Activated CD8-positive, alpha-beta memory T cell treated with anti-CD3 and anti-CD28 coated beads for 24 hours (primary cell): ENCODE measurements at places on chromosomes 5 and 9.

DNA sequence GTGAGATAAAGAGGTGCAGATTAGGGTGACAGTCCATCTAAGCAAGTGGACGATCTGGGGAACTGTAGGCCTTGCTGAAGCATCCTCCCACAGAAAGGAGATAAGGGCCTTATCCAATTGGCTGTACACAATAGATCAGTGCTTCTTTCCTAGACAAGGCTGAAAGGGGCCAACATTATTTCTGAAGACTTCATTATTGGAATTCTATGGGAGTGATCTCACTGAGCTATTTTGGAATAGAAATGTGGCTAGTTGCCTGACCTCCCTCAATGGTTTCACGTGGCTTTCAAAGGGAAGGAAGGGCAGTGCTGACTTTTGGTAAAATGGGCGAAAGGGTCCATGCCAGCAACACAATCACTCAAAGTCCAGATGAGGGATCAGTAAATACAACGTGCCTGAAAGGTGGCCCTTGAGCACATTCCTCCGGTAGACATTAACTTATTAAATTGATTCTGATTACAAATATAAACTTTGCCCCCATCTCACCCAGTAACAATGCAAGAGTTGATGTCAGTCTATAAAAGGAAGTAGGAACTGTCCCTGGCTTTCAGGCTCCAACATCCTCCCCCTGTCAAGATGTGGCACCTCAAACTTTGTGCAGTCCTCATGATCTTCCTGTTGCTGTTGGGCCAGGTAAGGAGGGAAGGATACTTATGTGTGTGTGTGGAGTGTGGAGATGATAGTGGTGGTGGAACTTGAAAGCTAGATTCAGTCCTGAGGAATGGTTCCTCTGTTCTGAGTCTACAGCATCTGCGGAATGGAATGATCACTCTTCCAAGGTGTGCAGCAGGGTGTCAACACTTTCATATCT, at the start of gene LEAP2:
TSS of gene LEAP2 (plus strand) at position 550 of the 811 bp plus-strand sequence. CDS start at position 577, 27 bp downstream.
- DNase-seq, result no peak

DNA sequence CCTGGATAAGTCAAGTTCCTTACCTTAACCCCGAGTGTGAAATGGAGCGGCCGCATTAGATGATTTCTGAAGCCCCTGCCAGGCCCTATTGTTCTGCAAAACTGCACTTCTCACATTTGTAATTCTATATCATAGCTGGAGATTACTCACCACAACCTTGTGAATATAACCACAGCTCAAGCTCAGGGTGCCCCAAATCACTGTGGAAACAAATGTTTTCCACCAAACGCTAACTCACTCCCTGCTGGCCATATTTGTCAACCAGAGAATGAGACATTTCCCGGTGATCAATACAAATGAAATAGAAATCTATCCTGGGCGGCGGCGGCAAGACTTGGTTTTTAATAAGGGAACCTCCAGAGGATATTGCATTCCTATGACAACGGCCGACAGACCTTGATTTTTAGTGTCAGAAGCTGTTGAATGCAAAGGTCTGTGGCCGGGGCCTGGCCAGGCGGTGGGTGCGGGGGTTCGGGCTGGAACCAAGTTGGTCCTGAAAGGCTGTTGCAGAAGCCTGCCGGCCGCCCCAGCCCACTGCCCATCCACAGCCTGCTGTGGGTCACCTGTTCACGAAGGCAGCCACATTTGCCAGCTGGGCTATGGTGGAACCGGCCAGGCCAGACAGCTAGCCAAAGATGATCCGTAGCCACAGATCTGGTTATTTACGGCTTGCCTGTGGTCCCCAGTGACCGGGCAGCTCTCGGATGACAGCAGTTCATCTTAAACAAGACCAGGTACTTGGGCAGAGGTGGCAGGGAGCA, 93.9 kb upstream of the LMX1B start:
- DNase-seq, result no peak

DNA sequence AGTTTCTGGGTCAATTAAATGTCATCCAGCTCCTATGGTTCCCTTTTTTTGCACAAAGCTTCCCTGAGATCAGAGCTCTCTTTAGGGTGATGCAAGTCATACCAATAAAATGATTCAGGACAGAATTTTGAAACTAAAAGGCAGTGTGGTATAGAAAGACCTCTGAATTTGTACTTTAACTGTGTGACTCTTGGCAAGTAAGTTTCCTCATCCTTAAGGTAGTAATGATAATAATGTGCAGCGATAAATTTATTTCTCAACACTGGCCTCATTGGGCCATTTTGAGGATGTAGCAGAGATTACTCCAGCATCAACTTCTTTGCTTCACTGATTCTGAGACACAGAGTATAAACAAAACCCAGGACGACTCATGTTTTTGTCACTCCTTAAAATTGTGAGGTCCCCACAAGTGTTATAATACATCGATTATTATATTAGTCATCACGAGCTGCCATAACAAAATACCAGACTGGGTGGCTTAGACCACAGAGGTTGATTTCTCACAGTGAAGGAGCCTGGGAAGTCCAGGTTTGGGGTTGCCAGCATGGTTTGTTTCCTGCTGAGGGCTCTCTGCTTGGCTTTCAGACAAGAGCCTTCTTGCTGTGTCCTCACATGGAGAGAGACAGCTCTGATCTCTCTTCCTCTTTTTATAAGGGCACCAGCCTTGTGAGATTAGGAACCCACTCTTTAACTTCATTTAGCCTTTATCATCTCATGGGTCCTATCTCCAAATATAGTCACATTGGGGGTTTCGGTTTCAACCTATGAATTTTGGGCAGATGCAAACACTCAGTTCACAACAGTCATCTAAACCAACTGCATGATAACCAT, 293.0 kb downstream of the ZNF608 start:
- DNase-seq, result no peak

GRCh38 chr5:19200251-19200650, 787.7 kb downstream of the CDH18 start:
- DNase-seq, result no peak

GRCh38 chr9:89426384-89426961, 71.4 kb downstream of the SEMA4D start:
- peak; percentile 84 for DNase-seq

- DNase-seq, result no peak
Observed at GRCh38 chr5:25489834-25490538, 845.2 kb upstream of the CDH10 start.

- DNase-seq, result no peak
Observed at GRCh38 chr5:172606156-172606785, 34.8 kb upstream of the NEURL1B start.

DNA sequence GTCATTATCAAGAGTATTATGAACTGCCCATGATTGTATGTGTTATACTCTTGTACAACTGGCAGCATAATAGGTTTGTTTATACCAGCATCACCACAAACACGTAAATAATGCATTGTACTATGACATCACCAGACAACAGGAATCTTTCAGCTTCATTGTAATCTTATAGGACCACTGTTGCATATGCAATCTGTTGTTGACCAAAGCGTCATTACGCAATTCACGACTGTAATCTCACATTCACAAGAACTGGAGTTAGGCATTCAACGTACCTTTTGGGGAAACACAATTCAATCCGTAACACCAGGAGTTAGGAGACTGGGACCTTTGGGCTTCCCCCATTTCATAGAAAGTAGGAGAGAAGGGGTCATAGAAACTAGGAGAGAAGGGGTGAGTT, 20.4 kb upstream of the ARSI start:
- no peak for DNase-seq

GRCh38 chr5:66839636-66840185, 243.5 kb downstream of the MAST4 start:
- no peak for DNase-seq

DNA sequence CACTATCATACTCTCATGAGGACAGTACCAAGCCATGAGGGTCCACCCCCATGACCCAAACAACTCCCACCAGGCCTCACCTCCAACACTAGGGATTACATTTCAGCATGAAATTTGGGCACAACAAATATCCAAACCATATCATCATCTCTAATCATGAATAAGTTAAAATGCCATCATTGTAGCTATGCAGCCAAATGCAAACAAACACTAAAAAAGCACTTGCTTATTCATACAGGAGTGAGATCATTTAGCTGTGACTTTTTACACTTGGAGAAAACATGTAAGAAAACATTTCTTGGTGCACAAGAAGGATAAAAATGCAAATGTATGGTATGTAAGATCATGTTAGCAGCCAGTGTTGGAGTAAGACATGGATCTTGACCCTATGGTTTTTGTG, 24.2 kb downstream of the BAAT start:
- no peak for DNase-seq

DNA sequence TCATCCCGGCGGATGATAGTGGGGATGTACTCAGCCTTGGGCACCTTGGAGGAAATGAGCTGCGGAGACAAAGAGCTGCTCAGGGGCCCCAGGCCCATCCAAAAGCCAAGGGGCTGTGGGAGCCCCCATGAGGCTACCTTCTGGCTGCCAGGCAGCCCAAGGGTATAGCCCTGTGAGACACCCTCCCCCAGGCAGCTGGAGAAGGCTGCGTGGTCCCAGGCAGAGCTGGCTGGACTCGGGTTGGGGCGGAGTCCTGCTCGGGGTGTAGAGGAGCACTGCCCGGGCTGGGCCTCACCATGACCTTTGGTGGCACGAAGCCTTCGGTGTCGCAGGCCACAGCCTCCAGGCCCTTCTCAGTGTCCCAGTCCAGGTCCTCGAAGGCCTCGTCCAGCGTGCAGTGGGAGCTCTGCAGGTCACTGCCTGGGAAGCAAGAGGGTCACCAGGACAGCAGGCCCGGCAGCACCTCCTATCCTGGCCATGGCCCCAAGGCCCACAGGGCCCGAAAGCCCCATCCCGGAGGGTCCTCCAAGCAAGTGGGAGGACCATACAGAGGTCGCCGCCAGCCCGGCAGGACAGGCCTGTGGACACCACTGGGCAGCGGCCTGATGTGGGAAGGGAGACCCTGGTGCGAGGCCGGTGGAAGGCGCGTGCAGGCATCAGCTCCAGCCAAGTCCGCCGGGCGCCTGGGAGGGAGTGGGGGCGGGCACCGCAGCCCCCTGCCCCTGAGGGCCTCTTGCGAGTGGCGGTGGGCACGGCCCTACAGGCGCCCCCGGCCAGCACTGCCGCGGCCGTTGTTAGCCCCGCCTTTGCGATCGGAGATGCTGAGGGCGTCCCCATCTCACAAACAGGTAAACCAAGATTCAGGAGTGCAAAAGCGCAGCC, 6.1 kb downstream of the NSMF start:
- no peak for DNase-seq

- no peak for DNase-seq
Observed at GRCh38 chr5:171614511-171614910, 171.1 kb upstream of the SMIM23 start.

GRCh38 chr9:21154018-21154608, 12.3 kb downstream of the IFNA21 start:
- no peak for DNase-seq

DNA sequence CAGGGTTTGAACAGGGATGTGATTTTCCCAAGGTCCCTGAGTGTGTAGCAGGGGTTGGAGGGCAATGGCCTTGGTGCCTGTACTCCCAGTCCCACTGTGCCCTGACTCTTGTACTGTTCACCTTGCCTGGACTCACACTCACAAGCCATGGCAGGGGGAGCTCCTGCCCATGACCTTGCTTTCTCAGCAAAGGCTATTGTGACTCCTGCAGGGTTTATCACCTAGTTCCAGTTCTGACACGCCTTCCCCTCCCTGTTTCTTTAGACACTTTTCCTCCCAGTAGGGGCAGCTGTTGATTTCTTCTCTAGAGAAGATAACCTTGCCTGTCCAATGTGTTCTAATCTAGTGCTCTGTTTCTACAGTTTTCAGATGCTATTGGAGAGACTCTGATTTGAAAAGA, 139.5 kb downstream of the FSTL4 start:
- DNase-seq, result no peak

- peak; percentile 66 for DNase-seq
Observed at GRCh38 chr5:151202381-151203139, 21.3 kb downstream of the CCDC69 start.

GRCh38 chr9:22416692-22417060, 29.9 kb upstream of the DMRTA1 start:
- no peak for DNase-seq

DNA sequence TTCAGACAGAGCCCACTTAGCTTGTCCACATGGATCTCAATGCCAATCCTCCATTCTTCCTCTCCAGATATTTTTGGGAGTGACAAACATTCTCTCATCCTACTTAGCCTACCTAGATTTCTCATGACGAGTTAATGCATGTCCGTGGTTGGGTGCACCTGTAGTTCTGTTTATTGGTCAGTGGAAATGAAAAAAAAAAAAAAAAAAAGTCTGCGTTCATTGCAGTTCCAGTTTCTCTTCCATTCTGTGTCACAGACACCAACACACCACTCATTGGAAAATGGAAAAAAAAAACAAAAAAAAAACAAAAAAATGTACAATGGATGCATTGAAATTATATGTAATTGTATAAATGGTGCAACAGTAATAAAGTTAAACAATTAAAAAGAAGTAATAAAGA, 59.0 kb downstream of the BASP1 start:
- no peak for DNase-seq

GRCh38 chr9:5799314-5799713, 33.6 kb downstream of the ERMP1 start:
- no peak for DNase-seq
